Stimulated activated CD8-positive, alpha-beta memory T cell treated with anti-CD3 and anti-CD28 coated beads, Interleukin-4, amount 100 ng/mL, for 1 hour (primary cell): ENCODE measurements at places on chromosomes 12 and 14.

DNA sequence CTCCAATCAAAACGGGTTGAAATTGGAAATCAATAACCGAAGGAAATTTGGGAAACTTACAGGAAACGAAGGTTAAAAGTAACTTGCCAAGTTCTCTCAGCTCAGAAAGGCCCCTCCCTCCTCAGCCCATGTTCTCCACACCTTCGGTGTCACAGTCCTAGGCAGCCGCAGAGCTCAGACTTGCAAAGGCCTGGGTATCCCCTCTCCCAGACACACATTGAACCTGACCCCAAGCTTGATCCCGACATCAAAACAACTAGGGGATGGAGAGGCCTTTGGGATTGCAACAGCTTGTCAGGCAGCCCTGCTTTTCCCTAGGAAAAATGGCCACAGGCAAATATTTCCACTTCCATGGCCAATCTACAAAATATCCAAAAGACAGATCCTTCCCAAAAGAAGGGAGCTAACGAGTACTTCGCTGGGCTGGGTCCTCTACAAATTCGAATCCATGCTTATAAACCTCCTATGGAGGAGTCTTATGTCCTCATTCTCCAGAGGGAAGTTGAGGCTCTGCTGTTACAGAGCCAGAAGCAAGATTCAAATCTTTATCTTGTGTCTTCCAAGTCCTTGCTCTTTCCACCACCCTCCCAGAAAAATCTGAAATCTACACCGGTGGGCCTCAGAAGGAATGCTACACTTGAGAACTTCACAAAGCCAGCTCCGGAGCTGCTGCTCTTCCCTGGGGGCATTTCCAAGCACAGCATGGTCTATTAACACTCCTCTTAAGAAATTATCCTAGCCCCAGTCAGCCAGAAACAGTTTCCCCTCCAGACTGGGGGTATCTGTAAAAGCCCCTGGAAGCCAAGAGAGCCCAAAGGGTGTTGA lies 35.7 kb upstream of the PNMA1 start:
- DNase-seq = no peak

DNA sequence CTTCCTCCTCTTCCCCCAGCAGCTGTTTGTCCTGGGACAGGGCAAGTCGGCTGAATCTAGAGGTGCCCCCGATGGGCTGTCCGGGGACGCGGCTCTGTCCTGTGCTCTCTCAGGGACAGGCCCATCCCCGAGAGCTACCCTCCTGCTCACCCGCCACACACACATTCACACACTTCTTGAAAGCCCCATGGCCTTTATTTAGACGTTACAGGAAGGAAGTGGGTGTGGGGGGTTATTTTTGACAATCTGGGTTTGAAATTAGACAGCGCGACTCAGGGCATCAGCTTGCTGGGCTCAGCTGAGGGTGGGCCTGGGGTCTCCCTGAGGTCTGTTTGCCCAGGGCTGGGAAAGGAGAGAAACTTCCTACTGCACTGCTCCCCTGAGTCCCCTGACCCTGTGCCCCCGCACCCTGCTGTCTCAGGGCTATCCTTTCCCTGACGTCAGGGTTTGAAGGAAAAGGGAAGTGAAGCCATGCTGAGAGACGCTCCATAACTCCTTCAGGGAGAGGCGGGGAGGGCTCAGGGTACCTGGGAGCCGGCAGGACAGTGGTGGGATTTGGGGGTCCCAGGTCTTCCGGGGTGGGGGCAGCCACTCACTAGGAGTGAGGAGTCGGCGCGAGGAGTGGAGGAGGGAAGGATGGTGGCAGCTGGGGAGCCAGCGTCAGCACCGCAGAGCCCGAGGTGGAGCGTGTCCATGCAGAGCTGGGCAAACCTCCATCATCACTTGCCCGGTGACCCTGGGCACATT lies 8.1 kb downstream of the PTPN6 start:
- DNase-seq = no peak

DNA sequence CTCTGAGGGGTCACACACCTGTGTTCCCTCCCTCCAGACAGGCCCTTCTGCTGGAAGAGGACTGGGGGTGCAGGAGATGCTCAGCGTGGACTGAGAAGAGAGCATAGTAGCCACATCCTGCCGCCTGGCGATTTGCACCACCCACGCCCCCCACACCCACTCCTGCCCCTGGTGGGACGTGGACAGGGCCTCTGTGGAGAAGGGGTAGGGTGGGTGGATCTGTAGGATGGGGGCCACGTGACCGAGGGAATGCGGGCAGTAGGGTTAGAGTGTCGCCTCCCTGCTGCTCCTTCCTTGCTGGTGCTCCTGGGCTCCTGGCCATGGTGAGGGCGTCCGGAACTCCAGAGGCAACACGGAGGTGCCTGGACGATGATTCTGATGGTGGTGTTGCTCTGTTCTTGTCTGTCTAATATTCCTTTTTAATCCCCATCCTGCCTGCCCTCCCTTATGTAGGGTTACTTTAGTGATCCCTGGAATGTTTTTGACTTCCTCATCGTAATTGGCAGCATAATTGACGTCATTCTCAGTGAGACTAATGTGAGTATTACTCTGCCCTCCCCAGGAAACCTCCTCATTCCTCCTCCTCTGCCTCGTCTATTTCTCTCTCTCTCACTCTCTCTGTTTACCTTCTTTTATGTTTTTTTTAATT lies 161.5 kb upstream of the FKBP4 start:
- DNase-seq = no peak

GRCh38 chr12:49976557-49976956 lies 3.8 kb downstream of the AQP6 start:
- no peak for DNase-seq

DNA sequence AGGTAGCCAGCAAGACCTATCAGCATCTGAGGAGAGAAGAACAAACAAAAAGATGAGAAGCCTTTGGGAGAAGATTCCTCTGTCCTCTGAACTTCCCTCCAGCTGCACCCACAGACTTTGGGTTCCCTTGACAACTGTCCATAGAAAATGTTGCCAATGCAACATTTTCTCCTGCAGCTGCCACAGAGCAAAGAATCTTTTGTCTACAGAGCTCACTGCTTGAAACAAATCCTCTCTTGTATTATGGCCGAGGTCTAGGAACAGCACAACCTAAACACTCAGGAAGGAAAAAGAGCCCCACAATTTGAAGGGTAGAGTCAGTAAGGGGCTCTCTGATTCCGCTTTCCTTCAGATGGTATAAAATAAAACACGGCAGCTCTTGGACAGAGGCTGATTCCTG lies 14.3 kb downstream of the POMT2 start:
- DNase-seq = no peak

- DNase-seq = no peak
Observed at GRCh38 chr12:77861317-77861716, 30.6 kb downstream of the NAV3 start.

DNA sequence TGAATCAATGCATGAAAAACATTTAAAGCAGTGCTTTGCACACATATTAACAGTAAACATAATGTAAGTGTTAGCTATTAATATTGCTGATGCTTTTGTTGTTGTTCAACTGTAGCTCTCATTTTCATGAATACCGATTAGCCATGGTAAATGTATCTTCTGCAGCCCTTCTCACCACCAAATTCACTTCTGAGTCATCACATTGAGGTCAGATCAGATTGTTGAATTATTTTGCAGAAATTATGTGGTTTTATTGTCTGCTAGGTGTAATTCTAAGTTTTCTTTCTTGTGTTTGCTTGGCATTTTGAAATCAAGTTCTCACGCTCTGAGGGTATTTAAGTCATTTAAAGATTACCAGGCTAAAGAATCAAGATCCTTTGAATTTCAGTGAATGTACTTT lies 74.6 kb downstream of the AKAP6 start:
- no peak for DNase-seq
